ENCODE measurements at places on chromosomes 6 and 20.

GRCh38 chr6:158797331-158798310 lies 21.5 kb downstream of the EZR start:
- no peak for DNase-seq

DNA sequence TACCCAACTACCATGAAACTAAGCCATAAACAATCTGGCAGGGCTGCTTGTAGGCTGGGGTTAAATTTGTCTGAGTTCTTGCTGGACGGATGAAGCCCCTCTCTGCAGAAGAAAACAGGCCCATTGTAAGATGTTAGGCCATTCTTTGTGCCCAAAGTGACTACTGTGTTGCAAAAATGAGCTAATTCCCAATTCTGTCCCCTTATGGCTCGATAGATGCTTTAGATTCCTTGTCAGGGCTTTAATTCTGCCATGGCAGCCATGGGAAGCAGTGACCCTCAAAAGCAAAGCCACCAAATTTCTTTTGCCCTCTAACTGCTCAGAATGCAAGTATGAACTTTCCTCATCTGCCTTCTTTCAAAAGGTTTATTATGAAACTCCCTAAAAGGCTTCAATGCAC lies 45.2 kb downstream of the LAMA4 start:
- no peak for DNase-seq

DNA sequence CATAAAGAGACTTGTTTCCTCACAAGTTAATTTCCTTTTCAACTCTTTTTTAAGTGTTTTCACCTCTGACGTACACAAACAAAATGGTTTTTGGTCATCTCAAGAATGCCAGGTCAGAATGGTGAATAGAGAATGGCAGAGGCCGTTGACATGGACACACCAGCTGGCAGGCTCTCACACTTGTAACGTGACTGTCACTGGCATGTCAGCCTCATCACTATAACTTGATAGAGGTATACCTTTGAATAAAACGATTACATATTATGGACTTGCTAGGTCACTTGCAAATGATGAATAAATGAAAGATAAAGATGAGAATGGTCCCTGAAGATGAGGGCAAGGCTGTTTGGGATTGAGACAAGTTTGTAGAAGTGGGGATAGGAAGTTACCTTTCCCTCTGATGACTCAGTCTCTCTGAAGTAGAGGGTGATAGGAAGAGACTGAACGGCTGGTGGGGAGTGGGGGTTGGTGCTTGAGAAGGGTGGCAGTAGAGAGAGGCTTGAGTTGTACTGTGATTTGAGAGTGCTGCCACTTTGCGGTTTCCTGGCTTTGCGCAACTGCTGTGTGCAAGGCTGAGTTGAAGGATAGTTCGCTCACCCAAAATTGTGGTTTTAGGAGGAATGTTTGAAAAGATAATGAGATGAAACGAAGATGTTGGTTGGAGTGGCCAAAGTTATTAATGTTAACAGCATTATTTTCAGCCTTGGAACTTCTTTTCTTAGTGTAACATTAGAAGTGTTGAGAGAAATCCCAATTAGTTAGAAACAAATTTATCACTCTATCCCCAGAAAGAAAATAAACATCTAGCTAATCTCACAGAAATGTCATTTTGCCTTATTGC lies 30.3 kb downstream of the TBPL1 start:
- peak; percentile 18 for DNase-seq

GRCh38 chr20:61092251-61092650 lies 159.8 kb upstream of the CDH4 start:
- DNase-seq, result no peak

GRCh38 chr6:89348372-89348771 lies 4.2 kb downstream of the UBE2J1 start:
- no peak for DNase-seq

GRCh38 chr6:50455029-50455428 lies 258.3 kb upstream of the TFAP2D start:
- DNase-seq, result no peak

- DNase-seq, result no peak
Observed at GRCh38 chr6:5557506-5557905, 296.2 kb downstream of the FARS2 start.

DNA sequence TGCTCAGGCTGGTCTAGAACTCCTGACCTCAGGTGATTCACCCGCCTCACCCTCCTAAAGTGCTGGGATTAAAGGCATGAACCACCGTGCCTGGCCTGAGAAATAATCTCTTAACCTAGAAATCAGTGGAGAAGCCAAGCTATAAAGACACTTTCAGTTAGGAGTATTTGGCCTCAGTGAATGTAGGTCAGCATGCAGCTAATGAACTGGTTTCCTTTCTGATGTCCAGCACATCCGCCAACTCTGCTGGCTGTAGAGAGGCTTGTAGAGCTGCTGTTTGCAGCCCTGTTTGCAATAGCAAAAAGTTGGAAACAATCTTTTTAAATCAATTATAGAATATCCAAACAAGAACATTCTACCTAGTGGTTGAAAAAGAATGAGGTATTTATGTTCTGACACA lies 42.4 kb upstream of the ELOVL5 start:
- DNase-seq, result no peak

GRCh38 chr20:34673412-34673811 lies 3.5 kb downstream of the PIGU start:
- DNase-seq, result no peak

GRCh38 chr6:122666418-122666817 lies 56.2 kb downstream of the PKIB start:
- no peak for DNase-seq

GRCh38 chr6:112243861-112244827 lies 10.2 kb downstream of the LAMA4 start:
- DNase-seq, result no peak

- no peak for DNase-seq
Observed at GRCh38 chr6:79797163-79797764, 150.1 kb downstream of the ELOVL4 start.

DNA sequence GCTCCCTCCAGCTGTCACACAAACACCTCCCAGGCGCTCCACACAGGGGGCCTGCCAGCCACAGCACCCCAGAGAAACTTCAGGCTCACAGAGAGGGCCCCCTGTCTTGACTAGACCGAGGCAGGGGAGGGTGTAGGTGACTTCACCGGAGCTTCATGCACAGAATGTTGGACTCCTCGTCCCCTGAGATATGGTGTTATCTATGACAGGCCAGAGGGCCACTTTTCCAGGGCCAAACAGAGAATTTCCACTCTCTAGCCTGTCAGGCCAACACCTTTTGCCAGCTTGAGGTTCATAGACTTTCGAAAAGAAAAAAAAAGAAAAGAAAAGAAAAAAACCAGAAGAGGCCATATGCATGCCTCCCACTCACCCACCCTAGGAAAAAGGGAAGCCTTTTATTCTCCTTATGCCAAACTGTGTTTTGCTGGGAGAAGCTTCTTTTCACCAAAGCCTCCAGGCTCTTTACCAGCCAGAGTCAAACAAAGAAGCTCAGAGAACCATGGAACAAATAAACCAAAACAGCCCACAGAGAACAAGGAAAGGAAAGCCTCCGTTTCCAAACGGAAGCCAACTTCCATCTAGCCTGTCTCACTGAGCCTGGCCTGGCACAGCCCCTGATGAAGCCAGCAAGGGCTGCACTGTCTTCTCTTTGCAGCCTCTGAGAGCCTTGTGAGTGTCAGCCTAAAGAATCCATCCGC lies 313.2 kb upstream of the JARID2 start:
- no peak for DNase-seq

GRCh38 chr6:40896696-40897095 lies 142.3 kb downstream of the UNC5CL start:
- no peak for DNase-seq

DNA sequence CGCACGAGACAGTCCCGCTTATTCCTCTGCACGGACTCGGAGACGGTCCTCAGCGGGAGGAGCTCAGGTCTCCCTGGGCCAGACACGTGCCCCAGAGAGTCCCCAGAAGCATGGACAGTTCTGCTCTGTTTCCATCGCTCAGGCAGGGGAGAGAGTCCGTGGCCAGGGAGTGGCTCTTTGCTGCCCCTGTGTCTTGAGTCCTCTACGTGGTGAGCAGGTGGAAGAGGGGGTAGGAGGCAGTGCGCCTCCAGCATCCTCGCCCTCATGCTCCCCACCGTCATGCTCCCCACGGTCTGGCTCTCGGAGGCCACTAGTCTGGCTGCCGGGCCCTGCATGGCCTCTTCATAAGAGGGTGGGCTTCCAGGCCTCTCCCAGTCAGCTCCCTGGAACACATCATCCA lies 8.9 kb downstream of the TAGAP start:
- no peak for DNase-seq

- no peak for DNase-seq
Observed at GRCh38 chr20:47710665-47711045, 74.6 kb downstream of the SULF2 start.

DNA sequence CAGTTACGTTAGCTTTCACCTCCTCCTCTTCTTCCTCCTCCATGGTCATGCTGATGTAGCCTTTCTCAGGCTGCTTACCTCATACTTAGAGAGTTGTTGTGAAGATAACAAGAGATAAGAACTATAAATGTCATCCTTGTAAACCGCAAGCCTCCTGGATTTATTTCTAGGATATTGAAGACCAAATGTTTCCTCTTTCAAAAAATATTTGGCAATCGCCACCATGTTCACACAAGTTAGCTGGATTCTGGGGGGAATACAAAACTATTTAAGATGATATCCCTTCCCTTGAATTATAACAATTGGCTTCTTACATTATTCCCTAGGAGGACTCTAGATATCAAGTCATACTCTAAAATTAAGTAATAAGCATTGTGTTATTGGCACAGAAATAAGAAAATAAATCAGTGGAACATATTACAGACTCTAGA lies 99.8 kb upstream of the PLEKHG1 start:
- no peak for DNase-seq

- no peak for DNase-seq
Observed at GRCh38 chr6:139330306-139330705, 38.5 kb upstream of the TXLNB start.

DNA sequence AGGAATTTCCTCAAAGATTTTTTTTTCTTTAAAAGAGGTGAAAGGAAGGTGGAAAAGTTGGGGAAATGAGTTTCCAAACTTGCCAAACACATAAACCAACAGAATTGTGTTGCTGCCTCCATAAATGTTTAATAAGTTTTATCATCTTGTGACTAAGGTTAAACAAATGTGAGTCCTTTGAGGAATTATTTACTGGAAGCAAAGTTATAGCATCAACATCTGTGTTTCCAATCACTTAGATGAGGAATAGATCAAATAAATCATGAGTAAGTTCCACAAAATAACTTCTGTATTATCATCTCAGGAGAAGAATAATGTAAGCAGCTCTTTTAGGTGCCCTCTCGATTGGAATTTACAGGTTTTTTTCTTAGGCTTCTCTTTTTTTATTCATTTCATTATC lies 20.5 kb downstream of the TSHZ2 start:
- no peak for DNase-seq

DNA sequence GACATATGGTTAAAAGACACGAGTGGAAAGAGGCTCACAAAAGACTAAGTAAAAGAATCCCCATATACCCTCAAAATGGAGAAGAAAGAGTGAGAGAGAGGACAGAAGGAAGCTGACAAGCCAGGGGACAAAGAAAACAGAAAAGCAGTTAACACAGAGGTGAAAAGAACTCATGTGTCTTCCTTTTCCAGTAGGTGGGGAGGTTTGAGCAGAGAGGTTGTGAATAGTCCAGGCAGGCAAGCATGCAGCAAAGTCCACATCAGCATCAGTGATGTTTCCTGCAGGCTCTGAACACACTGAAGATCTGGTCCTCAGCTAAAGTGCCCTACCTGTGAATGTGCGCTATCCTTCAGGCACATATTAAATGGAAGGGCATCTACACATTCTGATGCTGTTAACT lies 196.5 kb upstream of the IRAK1BP1 start:
- no peak for DNase-seq

- DNase-seq, result no peak
Observed at GRCh38 chr6:34926655-34927054, 37.6 kb downstream of the ANKS1A start.

DNA sequence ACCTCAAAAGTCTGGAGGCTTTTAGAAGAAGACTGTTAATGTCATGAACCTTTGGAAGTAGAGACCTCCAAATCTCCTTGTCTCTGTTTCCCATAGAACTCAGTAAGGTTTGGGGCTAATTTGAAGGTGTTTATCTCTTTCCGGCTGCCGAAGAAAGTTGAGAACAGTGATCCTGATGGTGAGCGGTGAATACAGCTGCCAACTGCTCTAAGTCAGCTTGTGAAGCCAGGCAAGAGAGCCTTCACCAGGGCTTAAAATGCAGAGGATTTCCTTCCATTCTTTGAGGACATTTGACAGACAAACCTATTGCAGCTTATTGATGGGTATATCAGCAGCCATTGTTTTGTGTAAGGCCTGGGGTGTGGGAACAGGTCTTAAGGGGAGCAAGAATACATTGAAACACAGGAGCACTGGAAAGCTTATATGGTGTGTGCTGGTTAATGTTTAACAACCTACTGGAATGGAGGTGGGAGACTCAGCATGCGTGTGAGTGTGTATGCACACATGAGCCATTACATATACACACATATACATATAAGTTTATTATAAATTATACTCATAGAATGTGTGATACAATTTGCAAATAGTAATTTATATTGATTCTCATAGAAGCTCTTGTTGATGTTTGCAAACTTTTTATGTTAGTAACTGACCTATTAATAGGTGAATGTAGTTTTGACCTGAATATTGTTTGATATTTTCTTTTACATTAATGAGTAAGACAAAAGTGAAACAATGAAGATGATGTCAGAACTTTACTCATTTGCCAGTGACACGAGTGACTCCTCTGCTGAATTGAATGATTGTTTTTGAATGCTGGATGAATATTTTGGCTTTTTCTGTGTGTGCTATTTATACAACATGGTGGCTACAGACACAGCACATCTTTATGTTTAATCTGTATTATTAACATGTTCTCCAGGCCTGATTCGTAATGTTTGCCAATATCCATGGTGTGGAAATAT lies 18.1 kb downstream of the PLEKHG1 start:
- DNase-seq, result no peak

GRCh38 chr6:27684264-27685211 lies 211.6 kb upstream of the ZNF184 start:
- no peak for DNase-seq

DNA sequence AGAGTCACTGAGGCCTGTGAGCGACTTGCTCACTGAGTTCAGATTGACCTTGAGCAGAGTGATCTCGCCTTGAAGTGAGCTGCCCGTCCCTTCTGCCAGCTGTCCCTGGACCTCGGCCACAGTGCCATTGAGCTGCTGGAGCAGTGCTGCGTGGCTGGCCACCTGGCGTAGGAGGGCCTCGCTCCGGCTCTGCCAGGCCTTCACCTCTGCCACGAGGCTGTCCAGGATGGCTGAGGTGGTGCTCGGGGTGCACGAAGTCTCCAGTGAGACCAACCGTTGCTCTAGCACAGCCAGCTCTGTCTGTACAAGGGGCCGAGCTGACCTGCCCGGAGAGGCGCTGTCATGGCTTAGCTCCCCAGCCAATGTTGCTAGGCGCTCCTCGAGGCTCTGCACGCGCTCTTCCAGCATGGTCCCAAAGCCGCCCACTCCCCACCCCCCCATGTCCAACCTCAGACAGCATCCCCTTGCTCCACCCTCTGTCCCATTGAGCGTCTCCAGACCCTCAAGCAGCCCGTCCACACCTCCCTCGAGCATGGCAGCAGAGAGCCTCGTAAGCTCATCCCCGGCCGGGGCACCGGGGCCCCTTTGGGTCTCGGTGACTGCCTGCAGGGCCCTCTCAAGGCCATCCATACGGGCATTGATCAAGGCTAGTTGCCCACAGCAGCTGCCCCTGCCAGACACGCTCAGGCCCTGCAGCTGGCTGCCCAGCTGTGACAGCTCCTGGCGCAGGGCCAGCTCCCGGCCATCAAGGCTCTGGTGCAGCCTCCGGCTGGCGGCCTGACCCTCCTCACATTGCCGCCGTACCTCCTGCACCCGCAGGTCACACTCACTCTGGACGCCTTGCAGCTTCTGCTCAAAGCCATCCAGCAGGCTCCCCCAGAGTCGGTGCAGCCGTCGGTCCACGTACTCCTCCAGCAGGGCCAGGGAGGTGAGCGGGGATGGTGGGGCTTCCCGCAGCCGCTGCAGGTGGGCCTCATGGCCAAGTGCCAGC lies 4.6 kb downstream of the EMILIN3 start:
- DNase-seq, result no peak
